H9 (cell line): ENCODE measurements at places on chromosomes 2 and 18. TPM values are rescaled to one million over a fixed set of nuclear protein-coding genes. Genes with fewer than 3 reads are reported as not detected.

DNA sequence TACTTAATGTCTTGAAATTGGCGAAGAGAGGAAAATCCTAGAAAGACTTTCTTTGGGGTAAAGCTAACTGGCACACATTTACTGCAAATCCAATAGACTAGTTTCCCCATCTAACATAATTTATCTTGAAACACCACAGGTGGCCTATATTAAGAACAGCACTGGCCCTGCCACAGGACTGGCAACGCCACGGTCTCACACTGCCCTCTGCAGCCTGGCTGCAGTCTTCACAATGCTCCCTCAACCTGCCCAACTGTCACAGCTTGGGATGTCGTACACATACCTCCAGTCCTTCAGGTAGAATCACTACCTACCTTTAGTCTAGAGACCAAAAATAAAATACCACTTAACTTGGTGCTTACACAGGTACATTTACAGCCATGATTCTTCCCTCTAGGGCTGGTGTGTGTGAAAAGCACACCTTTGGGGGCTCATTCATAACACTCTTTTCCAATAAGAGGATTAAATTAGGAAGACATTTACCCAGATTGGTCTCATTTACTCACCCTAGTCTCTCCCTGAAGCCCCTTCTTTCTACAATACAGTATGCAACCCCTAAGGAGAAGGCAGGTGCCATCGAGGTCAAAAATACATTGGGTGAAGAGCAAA is 222.2 kb downstream of the C1D start:
- peak; percentile 74 for DNase-seq
- H3K27me3 ChIP-seq: no peaks in the 10 kb centered on the region
- H3K4me3 ChIP-seq: no peak overlapping the region
- H3K4me1 ChIP-seq: no peaks in the 10 kb centered on the region
- no peak overlapping the region for H3K27ac ChIP-seq

DNA sequence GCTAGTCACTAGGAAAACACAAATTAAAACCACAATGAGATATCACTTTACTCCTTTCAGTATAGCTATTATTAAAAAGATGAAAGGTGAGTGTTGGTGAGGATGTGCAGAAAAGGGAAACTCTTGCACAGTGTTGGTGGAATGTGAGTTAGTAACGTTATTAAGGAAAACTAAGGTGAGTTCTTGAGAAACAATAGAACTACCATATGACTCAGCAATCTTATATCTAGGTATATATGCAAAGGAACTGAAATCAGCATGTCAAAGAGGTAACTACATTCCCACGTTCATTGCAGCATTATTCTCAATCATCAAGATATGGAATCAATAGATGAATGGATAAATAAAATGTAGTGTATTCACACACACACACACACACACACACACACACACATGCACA is 117.3 kb upstream of the HNMT start:
- H3K4me1 ChIP-seq: no peaks in the 10 kb centered on the region; the same call in 1 of the 2 replicates
- no peak for DNase-seq
- peaks cover 3% of the 10 kb centered on the region; the same call in 1 of the 2 replicates for H3K36me3 ChIP-seq
- H3K27ac ChIP-seq: no peak overlapping the region
- H3K27me3 ChIP-seq: no peaks in the 10 kb centered on the region
- no peak overlapping the region for H3K4me3 ChIP-seq

DNA sequence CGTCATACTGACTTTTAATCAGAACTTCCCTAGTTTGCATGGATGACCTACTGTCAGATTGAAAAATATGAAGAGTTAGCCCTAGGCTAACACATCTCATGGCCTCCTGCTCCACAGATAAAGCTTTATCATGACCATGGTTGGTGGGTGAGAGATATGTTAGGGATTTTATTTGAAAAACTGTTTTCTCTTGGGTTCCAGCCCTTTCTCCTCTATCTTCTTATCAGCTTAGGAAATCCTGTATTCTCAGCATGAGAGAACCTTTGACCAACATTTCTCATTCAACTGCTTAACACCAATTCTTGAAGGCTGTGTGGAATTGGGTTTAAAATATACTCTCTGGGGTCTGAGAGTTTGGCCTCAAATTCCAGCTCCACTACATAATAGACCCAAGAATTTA is 1407.0 kb upstream of the CELF4 start:
- no peak overlapping the region for H3K27ac ChIP-seq
- no peaks in the 10 kb centered on the region for H3K36me3 ChIP-seq
- DNase-seq: no peak
- no peaks in the 10 kb centered on the region for H3K4me1 ChIP-seq

- no peaks in the 10 kb centered on the region; the same call in 1 of the 2 replicates for H3K4me1 ChIP-seq
- no peak overlapping the region for H3K4me3 ChIP-seq
- H3K36me3 ChIP-seq: no peaks in the 10 kb centered on the region
Observed at GRCh38 chr2:68727683-68728375, 6.8 kb upstream of the ARHGAP25 start.

DNA sequence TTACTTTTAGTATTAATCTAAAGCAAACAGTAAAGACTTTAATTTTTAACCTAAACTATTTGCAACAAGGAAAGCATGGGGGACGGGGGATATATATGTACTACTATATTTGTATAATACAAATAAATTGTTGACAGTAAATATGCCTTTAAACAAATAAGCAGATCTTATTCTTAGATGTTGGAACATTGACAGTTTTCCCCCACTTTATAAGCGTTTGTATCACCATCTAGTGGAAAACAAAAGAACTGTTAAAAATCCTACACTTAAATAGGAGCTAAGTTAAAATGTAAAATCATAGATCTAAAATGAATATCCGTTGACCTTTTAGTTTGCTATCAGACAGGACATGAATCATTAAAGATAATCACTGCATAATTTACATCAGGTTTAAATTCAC is 50.0 kb downstream of the RBBP8 start:
- DNase-seq: no peak
- H3K36me3 ChIP-seq: peaks cover 16% of the 10 kb centered on the region
- no peaks in the 10 kb centered on the region for H3K4me1 ChIP-seq
- no peak overlapping the region for H3K27ac ChIP-seq
- H3K4me3 ChIP-seq: no peak overlapping the region
- H3K27me3 ChIP-seq: no peaks in the 10 kb centered on the region

DNA sequence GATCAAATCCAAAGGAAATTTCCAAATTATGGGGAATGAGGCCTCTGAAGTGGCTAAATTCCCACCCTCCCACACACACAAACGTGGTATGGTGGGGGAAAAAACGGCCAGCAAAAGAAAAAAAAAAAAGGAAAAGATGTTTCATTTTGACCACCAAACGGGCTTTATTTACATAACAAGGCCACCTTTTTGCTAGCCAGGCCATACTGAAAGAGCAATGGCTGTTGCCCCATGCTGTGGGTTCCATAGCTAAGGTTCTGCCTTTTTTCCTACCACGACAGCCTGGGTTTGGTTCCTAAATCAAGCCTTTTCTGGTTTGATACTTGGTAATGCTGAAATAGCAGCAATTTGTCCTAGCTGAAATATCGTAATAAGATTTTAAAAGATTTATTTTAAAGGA is 14.0 kb upstream of the IL1B start:
- H3K27me3 ChIP-seq: no peaks in the 10 kb centered on the region
- H3K4me1 ChIP-seq: peaks cover 15% of the 10 kb centered on the region; the same call in 1 of the 2 replicates
- H3K27ac ChIP-seq: no peak overlapping the region
- no peak overlapping the region; the same call in 2 of the 3 replicates for H3K4me3 ChIP-seq

DNA sequence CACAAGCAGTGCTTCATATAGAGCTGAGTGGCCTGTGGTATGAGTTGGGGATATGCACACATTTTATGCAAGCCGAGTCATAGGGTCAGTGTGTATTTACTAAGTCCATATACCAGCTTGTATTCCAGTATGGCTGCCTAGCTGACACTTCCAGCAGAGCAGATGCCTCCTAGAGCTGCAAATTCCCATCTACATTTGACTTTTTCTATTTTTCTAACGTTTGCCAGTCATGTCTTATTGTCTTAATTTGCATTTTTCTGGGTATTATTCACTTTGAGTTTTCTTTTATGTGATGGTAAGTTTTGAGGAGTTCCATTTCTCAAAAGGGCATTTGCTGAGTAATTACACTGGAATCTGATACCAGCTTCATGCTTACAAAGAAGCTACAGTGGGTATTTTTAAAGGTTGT is 334.5 kb upstream of the CDH2 start:
- no peak overlapping the region for H3K27ac ChIP-seq
- no peak overlapping the region for H3K4me3 ChIP-seq

- H3K27me3 ChIP-seq: no peaks in the 10 kb centered on the region
- DNase-seq: no peak
- no peak overlapping the region for H3K27ac ChIP-seq
- H3K36me3 ChIP-seq: no peaks in the 10 kb centered on the region
- H3K4me3 ChIP-seq: no peak overlapping the region
Observed at GRCh38 chr2:139259422-139260051, 479.3 kb upstream of the NXPH2 start.

DNA sequence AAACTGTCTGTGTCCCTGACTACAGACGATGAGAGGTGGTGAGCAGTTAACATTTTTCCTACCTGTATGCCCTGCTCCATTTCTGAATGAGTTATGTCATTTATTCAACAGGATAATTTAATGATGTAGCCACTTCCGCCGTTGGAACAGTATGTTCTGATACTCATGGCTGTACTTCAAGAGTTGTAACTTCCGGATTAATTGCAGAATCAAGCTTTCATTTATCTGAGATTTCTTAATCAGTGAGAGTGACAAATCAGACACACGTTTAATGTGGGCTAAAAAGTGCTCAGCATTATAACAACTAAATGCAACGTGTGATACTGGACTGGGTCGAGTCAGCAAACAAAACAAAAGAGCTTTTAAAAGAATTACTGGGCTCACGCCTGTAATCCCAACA is 107.7 kb downstream of the KCTD1 start:
- DNase-seq: no peak
- no peaks in the 10 kb centered on the region for H3K4me1 ChIP-seq
- H3K27me3 ChIP-seq: no peaks in the 10 kb centered on the region
- H3K4me3 ChIP-seq: no peak overlapping the region
- H3K36me3 ChIP-seq: peaks cover 5% of the 10 kb centered on the region; the same call in 1 of the 2 replicates

- no peak overlapping the region for H3K27ac ChIP-seq
- H3K27me3 ChIP-seq: no peaks in the 10 kb centered on the region
- DNase-seq: peak; percentile 49
- no peaks in the 10 kb centered on the region for H3K4me1 ChIP-seq
- no peaks in the 10 kb centered on the region for H3K36me3 ChIP-seq
Observed at GRCh38 chr2:133411857-133412256, 156.4 kb downstream of the NCKAP5 start.

DNA sequence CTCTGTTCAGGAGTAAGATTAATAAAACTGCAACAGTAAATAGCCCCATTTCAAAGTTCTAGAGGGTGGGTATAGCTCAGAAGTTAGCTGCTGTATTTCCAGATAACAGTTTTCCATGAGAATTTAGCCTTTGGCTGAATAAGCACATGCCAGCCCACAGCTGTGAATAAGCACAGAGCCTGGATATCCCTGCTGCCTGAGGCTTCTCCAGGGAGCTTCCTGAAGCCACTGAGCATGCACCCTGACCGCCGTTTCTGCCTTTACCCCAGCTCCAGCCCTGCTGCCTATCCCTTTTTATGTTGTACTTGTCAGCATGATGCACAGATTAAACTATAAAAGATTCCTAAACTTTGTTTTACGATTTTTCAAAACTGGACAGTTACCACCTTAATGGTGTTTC is 85.3 kb downstream of the FEZ2 start:
- no peak for DNase-seq
- no peaks in the 10 kb centered on the region for H3K27me3 ChIP-seq
- H3K4me3 ChIP-seq: no peak overlapping the region
- H3K4me1 ChIP-seq: peaks cover 1% of the 10 kb centered on the region; the same call in 1 of the 2 replicates
- H3K27ac ChIP-seq: no peak overlapping the region

- no peaks in the 10 kb centered on the region for H3K27me3 ChIP-seq
- DNase-seq: no peak
- no peaks in the 10 kb centered on the region; the same call in 1 of the 2 replicates for H3K4me1 ChIP-seq
Observed at GRCh38 chr2:175926272-175926671, 75.8 kb downstream of the LNPK start.

GRCh38 chr2:148501545-148501944 is 143.0 kb upstream of the EPC2 start:
- no peaks in the 10 kb centered on the region for H3K36me3 ChIP-seq
- H3K4me1 ChIP-seq: no peaks in the 10 kb centered on the region; the same call in 1 of the 2 replicates
- H3K4me3 ChIP-seq: no peak overlapping the region

DNA sequence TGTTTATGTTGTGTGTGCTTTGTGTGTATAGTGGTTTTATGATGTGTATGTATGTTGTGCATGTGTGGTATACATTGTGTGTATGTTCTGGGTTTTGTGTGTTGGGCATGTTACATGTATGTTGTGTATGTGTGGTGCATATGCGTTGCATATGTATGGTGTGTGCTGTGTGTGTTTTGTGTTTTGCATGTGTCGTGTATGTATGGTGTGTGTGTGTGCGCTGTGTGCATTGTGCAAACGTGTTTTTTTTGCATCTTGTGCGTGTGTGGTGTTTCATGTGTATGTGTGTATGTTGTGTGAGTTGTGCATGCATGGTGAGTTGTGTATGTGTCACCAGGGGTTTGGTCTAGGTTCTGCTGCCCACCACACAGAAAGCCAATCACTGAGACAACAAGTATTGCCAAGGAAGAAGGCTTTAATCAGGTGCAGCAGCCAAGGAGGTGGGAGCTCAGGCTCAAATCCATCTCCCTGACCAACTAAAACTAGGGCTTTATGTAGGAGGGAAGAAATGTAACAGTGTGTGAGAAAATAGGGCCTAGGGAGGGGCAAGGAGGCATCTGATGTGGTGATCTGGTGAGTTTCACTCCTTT is 115.7 kb downstream of the FAM168B start:
- peaks cover 3% of the 10 kb centered on the region; the same call in 1 of the 2 replicates for H3K36me3 ChIP-seq
- no peak overlapping the region for H3K27ac ChIP-seq
- no peaks in the 10 kb centered on the region for H3K27me3 ChIP-seq
- DNase-seq: no peak
- no peaks in the 10 kb centered on the region for H3K4me1 ChIP-seq

- H3K36me3 ChIP-seq: no peaks in the 10 kb centered on the region
- H3K27ac ChIP-seq: no peak overlapping the region
- no peak for DNase-seq
- H3K27me3 ChIP-seq: no peaks in the 10 kb centered on the region; the same call in 1 of the 2 replicates
Observed at GRCh38 chr2:69300650-69301049, 86.4 kb downstream of the GFPT1 start.

GRCh38 chr18:12085136-12085535 is 8.5 kb upstream of the ANKRD62 start:
- H3K4me1 ChIP-seq: no peaks in the 10 kb centered on the region
- H3K4me3 ChIP-seq: no peak overlapping the region
- no peaks in the 10 kb centered on the region; the same call in 2 of the 3 replicates for H3K36me3 ChIP-seq

Gene PECR
- 15.3 and 16.5 TPM in 2 replicates for total RNA-seq

Gene ZNF521
- 1.5 and 3.3 TPM in 2 replicates for total RNA-seq

Gene GLB1L
- 5.8 and 6.5 TPM in 2 replicates for total RNA-seq

Gene DSG2
- total RNA-seq: 104 and 107 TPM in 2 replicates

Gene OSR1
- 0.24 and 0.35 TPM in 2 replicates for total RNA-seq

Gene KCTD1
- 10.4 and 10.8 TPM in 2 replicates for total RNA-seq

Gene G6PC2
- not detected in 2 replicates for total RNA-seq
